ENCODE measurements at places on chromosomes 4 and X.

- peak; percentile 69 for DNase-seq
These were observed 9.9 kb downstream of the ZNF157 start for GRCh38 chrX:47380268-47380667.

DNA sequence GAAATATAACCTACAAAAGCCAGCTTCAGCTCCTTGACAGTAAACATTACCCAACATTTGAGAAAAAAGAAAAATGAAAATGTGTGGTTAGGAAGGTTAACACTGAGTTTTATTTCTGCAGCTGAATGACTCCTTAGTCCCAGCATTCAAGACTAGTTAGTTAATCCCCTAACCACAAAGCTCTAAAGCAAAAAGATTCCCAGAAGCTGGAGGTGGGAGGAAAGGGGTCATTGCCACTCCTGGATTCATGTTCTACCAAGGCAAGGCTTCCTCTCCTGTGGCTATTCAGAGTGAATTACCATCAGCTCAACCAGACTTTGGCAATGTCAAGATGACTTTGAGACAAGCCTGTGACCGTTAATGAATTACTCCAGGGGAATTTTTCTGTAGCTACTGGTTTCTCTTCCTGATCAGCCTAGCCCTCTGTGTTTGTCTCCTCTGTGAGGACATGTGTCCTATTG is 63.6 kb downstream of the HADH start:
- DNase-seq, result no peak

GRCh38 chrX:139202742-139203420 is 327.7 kb upstream of the F9 start:
- no peak for DNase-seq

GRCh38 chr4:57023104-57023503 is 44.4 kb downstream of the POLR2B start:
- no peak for DNase-seq

GRCh38 chrX:41085878-41086626 is 807 bp downstream of the USP9X start:
- DNase-seq, result peak; percentile 37

GRCh38 chr4:125703443-125703842 is 388.7 kb downstream of the FAT4 start:
- DNase-seq, result no peak

DNA sequence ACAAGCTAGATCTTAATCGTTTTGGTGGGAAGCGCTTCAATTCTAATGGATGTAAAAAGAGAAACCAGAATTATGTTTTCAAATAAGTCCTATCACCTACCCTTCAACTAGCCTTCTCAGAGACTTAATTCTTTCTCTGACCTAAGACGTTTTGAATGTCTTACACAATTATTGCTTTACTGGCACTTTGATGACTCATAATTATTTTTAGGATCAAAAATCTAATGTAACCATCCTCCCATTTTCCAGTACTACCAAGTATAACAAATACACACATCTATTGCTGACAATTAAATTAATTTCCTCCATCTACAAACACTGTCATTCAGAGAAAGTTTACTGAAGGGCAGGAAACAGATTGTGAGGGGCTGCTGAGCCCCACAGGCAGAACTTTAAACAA is 108.6 kb downstream of the PPP3CA start:
- DNase-seq, result peak; percentile 50

DNA sequence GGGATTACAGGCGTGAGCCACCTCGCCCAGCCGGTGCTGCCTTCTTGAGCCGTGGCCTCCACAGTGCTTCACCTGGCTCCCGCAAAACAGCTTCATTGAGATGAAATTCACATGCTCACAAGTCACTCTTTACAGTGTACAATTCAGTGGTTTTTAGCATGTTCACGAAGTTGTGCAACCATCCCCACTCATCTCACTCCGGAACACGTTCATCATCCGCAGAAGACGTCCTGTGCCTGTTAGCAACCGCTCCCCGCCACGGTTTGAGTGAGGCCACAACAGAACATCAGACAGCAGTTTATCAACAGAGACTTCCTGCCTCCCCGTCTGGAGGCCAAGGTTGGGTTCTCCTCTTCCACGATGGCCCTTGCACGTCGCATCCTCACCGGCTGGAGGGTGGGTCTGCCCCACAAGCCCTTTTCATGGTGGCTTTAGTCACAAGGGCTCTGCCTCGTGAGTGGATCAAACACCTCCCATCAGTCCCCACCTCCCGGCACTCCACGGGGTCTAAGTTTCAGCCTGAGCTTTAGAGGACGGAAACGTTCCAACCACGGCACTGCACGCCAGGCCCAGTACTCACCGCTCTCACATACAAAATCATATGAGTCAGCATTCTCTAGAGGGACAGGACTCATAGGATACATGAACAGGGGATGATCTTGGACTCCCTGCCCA is 29.6 kb upstream of the SPON2 start:
- DNase-seq, result peak; percentile 74

Measured in suppressor macrophage treated with lipopolysaccharide for 4 hours (primary cell).